HT1080 (cell line): ENCODE measurements at places on chromosomes 1 and 21. TPM values are rescaled to one million over a fixed set of nuclear protein-coding genes. Genes with fewer than 3 reads are reported as not detected.

LYPLAL1 gene
- total RNA-seq = 23.2 and 28.2 TPM in 2 replicates

ACKR1 gene
- total RNA-seq = not detected in 2 replicates

DOP1B gene
- 4.7 and 7.8 TPM in 2 replicates for total RNA-seq

DNA sequence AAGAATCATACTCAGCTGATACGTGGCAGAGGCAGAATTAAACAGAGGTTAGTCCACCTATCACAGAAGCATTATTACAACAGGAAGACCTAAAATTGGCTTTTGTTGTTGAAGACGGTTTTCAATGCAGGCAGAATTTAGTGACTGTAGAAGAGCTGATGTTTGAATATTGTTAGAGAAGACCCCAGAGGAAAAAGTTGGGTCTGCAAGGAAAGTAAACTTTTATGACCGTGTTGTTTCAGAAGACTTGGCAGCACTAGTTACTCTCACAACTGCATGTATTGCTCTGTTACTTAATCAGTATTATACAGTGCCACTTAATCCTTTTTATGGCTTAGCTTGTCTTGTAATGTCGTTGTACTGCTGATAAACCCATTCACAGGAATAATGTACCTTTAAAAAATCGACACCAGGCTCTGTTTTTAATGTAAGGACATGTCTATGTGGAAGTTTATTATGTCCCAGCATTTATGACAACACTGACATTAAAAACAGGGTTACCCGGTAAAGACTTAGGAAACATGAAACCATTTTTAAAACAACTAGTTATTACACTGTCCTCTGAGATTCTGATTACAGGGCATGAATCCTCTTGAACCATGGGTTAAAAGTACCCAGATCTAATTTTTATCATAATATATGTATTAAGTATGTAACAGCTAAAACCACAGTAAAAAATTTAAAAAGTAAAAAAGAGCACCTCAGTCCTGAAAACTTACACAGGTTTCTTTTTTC is 235.4 kb downstream of the TTLL7 start:
- DNase-seq = no peak

DNA sequence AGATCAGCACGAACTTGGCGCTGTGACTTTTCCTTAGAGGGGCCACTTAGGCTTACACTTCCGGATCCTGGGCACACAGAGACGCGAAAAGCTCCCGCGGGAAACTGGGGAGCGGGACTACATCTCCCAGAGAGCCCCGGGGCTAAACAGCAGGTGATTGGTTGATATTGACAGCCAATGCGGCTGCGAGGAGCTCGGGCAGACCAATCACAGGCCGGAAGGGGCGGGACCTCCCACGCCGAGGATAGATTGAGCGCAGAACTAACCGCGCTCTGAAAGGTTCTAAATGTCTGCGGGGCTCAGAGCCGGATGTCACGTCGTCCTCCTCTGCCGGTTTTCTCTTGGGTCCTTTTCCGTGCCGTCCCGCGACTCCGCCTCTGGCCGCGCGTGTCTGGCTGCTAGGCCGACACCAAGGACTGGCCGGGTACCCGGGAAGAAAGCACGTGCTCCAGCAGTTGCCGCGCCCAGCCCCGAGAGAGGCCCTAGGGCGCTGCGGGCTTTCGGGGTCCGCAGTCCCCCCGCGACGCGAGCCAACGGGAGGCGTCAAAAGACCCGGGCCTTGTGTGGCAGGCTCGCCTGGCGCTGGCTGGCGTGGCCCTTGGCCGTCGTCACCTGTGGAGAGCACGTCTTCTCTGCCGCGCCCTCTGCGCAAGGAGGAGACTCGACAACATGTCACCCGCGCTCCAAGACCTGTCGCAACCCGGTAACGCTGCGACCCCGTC is at the start of gene MTR:
Gene MTR, plus strand, starts transcription at position 258 of the 722 bp plus-strand sequence. Its CDS starts 412 bp downstream, at position 670.
- peak; percentile 98 for DNase-seq

DNA sequence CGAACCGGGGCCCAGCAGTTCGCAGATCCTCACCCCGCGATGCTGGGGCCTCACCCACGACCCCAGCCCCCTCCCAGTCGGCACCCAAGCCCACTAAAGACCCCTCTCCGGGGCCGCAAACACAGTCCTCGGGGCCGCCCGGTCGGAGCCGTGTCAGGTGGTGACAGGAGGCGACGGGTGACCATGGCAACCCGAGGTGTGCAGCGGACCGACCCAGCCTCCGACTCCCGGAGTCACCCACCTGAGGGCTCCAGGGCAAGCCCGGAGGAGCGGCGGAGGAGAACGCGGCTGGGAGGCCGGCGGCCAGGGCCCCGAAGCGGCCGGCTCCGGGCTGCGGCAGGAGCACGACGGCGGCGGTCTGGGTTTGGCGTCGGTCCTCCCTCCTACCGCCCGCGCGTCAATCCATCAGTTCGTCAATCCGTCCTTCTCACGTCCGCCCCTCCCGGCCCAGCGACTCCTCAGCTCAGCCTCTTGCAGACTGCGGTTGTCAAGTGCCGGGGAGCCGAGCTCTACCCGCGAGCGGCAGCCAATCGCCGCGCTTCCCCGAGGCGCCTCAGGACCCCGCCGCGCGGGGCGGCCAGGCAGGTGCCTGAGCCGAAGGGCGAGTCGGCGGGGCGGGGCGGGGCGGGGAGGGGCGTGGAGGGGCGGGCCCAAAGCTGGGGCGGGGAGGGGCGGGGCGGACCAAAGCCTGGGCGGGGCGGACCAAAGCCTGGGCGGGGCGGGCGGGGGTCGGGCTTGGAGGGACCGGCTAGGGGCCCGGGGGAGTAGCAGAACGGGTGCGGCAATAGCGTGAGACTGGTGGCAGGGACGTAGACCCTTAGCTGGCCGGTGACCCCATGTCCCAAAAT is at the start of gene WDR47:
Gene WDR47, minus strand, starts transcription at position 482 of the 848 bp plus-strand sequence. CDS start 18,590 bp downstream, outside the sequence.
- peak; percentile 91 for DNase-seq

GRCh38 chr1:66395202-66396061 is 138.5 kb upstream of the SGIP1 start:
- no peak for DNase-seq

- peak; percentile 52 for DNase-seq
Measured at GRCh38 chr1:203625628-203626019, 1.0 kb upstream of the ATP2B4 start.

DNA sequence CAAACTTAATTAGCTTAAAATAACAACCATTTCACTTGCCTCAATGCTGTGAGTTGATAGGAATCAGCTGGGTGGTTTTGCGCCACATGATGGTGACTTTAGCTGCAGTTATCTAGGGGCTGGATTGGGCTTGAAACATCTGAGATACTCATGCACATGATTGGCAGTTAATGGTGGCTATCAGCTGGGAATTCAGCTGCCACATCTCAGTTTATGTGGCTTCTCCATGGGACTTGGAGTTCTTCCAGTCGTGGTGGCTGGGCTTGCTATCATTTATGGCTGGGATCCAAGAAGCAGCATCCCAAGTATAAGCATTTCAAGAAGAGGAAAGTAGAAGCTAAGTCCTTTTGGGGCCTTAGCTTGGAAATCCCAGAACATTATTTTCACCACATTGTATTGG is 36.4 kb downstream of the PDC start:
- DNase-seq = no peak
